ENCODE measurements at places on chromosomes 5 and 9.

GRCh38 chr9:112380102-112380824, at the start of gene HSDL2:
Gene HSDL2, plus strand, starts transcription at chr9:112380108. Its CDS starts 56 bp downstream, at chr9:112380164.
- ATAC-seq: peak; percentile 61

- no peak for ATAC-seq
Observed at GRCh38 chr9:18245911-18246310, 228.0 kb upstream of the ADAMTSL1 start.

- no peak for ATAC-seq
Observed at GRCh38 chr5:142845402-142845921, 75.3 kb downstream of the ARHGAP26 start.

GRCh38 chr9:98707166-98708102, 1.3 kb downstream of the GABBR2 start:
- ATAC-seq: peak; percentile 85

GRCh38 chr5:117497601-117498000, 923.0 kb upstream of the SEMA6A start:
- ATAC-seq: no peak

DNA sequence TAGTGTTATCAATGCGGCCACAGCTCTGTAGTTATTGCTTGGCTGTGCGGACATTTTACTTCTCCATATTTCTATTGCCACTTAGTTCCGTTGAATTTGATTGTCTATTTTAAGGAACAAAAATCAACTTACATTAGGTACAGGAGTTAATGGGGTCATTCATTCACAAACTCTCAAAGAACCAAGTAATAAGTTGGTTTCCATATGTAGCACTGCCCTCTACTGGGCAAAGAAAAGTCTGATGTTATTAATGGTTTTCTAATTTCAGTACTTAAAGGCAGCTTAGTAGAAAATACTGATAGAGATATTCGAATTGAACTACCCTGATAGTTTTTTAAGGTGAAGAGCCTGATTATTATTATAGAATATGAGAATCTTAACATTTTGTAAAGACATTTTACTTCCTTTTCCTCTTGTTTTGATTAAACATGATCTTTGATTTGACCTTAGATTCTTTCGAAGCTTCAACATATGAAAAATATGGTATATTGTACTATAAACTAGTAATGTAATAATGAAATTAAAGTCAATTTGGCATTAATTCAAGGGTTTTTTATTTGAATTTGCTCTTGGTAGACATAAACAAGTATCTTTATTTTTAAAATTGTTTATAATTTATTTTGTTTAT, 119.5 kb upstream of the CTNND2 start:
- ATAC-seq: no peak

- peak; percentile 10 for ATAC-seq
Observed at GRCh38 chr5:111453747-111454146, 58.6 kb downstream of the STARD4 start.

- ATAC-seq: peak; percentile 57
Observed at GRCh38 chr9:72025906-72026305, 34.5 kb downstream of the C9orf57 start.

- no peak for ATAC-seq
Observed at GRCh38 chr5:33800241-33800950, 91.4 kb downstream of the ADAMTS12 start.

GRCh38 chr9:15915711-15916110, 362.9 kb downstream of the CCDC171 start:
- no peak for ATAC-seq

- no peak for ATAC-seq
Observed at GRCh38 chr5:180960209-180960608, 28.4 kb upstream of the BTNL3 start.

GRCh38 chr5:93150311-93151012, 430.6 kb downstream of the NR2F1-AS1 start:
- no peak for ATAC-seq

GRCh38 chr9:20621471-20622329, 599 bp downstream of the MLLT3 start:
- peak; percentile 62 for ATAC-seq

DNA sequence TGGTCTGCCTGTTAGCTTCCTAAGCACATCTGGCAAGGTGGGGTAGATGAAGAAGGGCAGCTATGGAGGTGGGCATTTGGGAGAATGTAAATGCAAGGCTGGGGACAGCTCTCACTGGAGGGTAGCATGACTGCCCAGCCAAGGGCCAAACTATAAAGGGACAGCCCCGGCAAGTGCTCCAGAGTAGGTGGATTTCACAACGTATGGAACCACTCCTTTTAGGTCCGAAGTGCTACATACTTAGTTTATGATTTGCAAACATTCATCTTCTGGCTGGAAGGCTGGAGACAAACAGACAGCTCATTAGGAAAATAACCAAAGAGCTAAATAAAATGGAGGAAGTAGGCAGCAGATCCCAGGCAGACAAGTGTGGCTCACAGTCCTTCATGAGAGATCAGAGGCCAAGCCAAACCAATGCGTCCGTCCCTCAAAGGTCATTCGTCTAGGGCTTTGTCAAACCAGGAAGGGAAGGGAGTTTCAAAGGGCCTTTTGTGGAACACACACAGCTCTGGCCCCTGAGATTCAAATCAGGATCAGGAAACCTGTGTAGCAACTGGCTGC, 42.5 kb upstream of the GLRX start:
- no peak for ATAC-seq

- ATAC-seq: no peak
Observed at GRCh38 chr5:1914471-1914870, 31.7 kb upstream of the IRX4 start.

DNA sequence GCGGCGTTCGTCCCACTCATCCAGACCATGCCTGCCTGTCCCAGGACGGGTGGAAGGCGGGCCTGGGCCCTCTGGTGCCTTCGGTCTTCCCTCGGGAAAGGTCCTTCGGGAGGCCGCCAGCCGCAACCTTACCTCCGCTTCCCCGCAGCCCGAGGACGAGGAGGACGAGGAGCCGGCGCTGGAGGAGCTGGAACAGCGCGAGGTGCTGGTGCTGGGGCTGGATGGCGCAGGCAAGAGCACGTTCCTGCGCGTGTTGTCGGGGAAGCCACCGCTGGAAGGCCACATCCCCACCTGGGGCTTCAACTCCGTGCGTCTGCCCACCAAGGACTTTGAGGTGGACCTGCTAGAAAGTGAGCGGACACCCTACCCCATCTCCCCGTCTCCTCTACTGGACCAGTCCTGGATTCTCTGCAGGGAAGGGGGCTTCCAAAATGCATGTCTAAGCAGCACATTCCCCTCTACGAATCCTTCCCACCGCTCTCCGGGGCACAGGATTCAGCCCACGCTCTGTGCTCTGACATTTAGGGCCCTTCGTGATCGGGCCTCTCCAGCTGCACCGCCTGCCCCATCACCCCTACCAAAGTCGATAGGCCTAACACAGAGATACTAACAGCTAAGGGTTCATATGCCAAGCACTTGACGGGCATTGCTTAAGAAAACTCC, 1.1 kb downstream of the ARL10 start:
- ATAC-seq: no peak

DNA sequence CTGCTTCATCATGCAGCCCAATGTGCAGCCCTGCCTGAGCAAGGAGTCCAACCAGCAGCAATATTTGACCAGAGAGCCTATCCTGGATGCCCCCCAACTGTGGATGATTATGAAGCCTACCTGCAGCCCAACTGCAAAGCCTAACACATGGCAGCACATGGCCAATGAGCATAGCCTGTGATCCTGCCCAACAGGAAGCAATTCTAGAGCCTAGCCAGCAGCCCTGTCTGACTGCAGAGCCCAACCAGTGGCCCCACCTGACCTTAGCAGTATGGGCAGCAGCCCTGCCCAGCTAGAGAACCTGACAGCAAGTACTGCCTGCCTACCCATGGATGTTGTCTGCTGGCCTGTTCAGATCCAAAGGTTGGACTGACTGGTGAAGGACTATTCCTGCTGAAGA, 97.3 kb upstream of the SH3GL2 start:
- ATAC-seq: no peak

GRCh38 chr5:140038373-140038957, 4.6 kb downstream of the NRG2 start:
- ATAC-seq: no peak

DNA sequence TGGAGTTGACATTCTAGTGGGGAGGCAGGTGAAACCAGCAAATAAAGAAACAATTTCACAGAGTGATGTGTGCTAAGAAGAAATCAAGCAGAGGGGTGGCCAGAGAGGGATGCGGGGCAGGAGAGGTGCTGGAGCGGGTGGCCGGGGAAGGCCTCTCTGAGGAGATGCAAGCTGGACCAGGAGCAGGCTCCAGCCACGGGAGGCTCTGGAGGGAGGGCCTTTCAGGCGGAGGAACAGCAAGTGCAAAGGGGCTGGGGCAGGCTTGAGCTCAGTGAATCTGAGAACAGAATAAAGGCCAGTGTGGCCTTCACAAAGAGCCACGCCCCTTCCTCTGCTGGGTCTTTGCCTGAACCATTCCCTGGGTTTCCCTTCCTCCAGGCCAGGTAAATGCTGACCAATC, 73.2 kb upstream of the NEURL1B start:
- no peak for ATAC-seq

- ATAC-seq: no peak
Observed at GRCh38 chr9:99681113-99681512, 140.6 kb upstream of the NR4A3 start.

GRCh38 chr5:121144764-121145163, 680.7 kb downstream of the PRR16 start:
- no peak for ATAC-seq

Data from motor neuron (in vitro differentiated cells).